ENCODE measurements at places on chromosomes 3 and 15.

DNA sequence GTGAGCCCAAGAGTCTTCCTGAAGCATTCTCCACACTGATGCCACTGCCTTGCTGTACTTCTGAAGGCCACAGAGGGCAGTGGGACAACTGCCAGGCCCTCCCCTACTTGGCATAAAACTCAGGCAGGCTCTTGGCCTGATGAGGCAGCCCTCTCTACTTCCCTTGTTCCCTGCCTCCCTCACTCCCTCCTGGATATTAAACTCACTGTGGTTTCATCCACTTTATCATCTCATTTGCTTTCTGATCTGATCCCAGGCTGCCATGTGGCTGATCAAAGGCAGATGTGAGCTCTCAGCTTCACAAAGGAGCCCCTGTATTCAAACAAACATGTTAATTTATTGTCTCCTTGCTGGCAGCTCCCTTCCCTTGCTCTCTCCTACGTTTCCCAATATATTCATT lies 533.5 kb downstream of the IGSF11 start:
- DNase-seq: no peak

- DNase-seq: no peak
Measured at GRCh38 chr15:96047255-96047931, 283.1 kb upstream of the NR2F2 start.

GRCh38 chr15:73485372-73485771 lies 42.4 kb downstream of the REC114 start:
- no peak for DNase-seq

DNA sequence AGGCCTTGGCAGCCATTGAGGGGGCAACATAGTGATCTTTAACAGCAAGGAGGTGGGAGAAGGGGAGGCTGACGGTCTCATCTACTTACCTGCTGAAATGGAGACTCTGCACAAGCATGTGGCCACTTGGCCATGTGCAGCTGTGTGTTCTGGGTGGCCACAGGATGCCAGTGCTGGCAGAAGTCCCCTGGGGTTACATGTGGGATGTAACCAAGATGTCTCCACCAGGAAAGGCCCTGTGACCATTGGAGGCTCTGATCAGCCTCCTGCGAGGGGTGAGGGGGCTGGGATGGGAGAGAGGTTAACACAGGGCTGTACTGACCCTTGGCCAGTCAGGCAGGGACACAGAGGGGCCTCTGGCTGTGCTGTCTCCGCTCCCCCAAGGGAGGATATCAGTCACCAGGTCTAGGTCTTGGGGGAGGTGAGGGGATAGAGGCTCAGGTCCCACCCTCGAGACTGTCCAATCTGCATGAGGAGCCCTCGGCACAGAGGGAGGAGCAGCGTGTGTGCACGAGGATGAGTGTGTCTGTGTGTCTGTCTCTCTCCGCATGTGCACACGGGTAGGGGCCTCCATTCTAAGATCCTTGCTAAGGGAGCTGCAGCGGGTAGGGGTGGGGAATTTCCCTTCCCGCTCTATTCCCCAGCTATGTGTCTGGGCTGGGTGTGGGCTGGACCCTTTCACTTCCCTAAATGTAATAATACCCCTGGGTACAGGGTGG lies 19.5 kb downstream of the PRKCD start:
- no peak for DNase-seq

DNA sequence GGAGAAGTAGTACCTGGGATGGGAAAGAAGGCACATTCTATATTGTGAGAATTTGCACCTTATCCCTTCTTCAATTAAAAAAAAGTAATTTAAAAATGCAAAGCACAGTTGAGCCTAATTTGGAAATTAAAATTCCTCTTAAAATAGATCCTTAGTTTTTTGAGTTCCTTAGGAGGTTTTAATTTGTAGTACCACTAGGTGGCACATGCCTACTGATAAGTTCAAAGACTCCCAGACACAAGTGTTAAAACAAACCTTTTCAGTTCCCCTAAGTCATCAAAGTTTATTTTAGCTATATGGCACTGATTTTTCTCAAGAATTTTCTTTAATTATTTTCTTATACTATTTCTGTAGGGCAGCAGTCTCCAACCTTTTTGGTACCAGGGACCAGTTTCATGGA lies 127.6 kb upstream of the AZI2 start:
- peak; percentile 20 for DNase-seq

DNA sequence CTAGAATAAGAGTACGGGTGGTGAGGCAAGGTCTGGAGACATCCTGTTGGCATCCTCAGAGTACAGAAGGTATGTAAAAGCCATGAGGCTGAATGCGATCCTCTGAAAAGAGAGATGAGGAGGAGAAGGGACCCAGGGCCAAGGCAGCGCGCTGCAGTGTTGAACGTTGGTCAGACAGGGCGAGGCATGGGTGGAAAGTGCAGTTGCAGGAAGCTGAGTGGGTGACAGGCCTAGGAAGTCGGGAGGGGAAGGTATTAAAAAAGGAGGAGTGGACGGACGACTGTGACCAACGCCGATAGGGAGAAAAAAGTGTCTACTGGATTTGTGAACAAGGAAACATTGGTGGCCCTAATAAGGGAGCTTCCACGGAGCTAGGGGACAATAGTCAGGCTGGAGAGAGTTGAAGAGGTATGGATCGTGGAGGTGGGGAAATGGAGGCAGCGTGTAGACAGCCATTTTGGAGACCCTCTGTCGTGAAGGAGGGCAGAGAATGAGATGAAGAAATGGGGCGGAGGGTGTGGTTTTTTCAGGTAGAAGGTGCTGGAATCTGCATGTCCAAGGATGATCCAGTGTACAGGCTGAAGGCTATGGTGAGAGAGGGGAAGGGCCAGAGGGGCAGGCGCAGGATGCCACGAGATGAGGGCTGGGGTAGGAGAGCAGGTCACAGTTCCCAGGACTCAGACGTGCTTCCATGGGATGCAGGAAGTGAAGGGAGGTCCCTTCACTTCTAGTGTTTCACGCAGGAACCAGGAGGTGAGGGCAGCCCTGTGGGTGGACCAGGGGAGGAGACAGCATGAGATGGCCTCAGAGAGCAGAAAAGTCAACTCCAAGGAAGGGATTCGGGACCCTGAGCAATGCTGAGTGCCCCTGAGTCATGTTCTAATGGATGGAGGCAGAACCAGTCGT lies 115.9 kb downstream of the ASB7 start:
- no peak for DNase-seq

DNA sequence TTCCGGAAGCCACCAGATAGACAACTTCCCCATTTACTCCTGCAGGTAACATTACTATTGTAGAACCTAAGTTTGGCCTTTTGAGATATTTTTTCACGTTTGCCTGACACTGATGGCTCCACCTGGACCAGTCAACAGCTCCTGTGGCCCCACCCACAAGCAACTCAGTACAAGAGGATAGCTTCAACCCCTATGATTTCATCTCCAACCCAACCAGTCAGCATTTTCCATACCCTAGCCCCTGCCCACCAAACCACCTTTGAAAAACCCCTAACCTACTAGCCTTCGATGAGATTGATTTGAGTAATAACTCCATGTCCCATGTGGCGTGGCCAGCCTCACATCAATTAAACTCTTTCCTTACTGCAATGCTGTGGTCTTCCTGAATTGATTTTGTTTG lies 950 bp upstream of the EHHADH start:
- DNase-seq: no peak

DNA sequence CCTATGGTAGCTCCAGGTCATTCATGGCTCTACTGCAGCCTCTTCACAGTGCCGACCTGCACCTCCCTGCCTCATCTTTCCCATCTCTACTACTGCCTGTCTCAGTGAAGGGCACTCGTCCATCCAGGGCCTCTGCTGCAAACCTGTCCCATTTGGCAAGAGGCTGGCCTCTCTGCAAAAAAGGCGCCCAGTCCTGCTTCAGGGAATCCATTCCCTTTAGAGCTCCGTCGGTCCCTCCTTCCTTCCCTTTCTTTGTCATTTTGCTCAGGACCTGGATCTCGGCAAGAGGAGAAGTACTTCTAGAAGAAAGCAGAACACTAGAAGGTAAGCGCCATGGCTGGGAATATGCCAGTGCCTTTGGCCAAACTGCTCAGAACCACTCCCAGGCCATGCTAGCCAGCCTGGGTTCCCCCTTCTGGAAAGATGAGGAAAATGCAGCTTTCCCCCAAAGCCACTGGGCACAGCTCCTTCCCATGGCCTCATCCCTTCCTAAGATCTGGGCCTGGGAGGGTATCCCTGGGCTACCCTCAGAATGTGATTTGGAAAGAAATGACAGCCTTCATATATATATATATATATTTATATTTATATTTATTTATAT lies 6.4 kb upstream of the ISL2 start:
- no peak for DNase-seq

- DNase-seq: no peak
Measured at GRCh38 chr3:154971771-154972326, 108.3 kb upstream of the MME start.

Measured in activated CD4-positive, alpha-beta T cell treated with anti-CD3 and anti-CD28 coated beads, Interleukin-10, Interleukin-2, amounts not matched to agents 100 ng/mL and 50 ng/mL, durations not matched to agents 16 hours and 8 hours (primary cell).